Activated naive CD8-positive, alpha-beta T cell treated with anti-CD3 and anti-CD28 coated beads, Interleukin-2, amount 50 U/mL, for 24 hours (primary cell): ENCODE measurements at places on chromosomes 2 and 18.

DNA sequence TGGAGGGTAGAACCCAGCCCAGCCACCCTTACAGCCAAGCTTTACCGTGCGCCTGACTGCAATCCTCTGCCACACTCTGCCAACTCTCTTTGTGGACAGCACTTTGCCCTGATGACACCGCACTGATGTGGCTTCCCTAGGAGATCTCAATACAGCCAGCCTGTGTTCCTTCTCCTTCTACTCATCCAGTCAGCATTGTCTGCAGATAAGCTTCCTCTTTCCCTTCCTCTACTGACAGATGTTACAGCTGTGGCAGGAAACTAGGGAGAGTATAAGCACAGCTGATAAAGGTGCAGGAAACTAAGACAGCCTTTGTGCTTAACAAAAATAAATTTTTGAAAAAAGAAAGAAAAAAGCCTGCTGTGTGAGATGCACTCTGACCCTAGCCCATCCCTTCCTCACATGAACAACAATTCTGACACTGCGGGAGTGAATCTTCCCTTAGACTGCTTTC, 25.0 kb downstream of the CEP68 start:
- no peak for DNase-seq

DNA sequence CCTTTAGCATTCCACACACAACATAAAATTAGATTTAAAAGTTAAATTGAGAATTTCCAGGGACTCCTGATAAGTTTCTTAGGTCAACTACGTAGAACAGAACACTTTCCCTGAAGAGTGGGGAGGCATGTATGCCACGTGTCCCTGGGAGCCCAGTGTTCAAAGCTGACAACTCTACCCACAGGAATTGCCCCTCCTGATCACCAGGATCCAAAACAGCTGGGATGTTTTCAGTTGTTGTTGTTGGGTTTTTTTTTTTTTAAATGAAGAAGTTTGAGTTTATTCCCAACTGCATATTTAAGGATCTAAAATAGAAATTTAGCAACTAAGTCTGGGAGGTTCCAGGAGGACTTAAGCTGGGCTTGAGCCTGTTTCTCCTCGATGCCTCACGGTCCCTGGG, 100.5 kb downstream of the TPGS2 start:
- DNase-seq = no peak

DNA sequence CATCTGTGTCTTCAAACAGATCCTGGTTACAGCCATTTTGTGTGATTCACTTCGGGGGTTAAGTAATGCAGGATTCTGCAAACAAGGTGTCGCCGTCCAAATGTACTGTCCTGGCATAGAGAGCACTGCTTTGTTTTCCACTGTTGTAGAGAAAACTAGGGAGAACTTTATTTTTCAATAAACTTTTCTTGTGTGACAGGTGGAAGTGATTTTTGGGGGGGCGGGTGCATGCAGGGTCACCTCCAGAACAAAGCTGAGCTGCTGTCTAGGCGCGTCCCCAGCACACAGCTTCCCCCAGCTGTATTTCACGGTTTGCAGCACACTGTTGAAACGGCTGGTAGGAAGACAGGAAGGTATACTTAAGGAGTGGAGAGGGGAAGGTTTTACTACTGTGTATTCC, 200.6 kb downstream of the MGAT5 start:
- DNase-seq = no peak

- no peak for DNase-seq
Observed at GRCh38 chr2:42693013-42693615, 70.8 kb downstream of the OXER1 start.

DNA sequence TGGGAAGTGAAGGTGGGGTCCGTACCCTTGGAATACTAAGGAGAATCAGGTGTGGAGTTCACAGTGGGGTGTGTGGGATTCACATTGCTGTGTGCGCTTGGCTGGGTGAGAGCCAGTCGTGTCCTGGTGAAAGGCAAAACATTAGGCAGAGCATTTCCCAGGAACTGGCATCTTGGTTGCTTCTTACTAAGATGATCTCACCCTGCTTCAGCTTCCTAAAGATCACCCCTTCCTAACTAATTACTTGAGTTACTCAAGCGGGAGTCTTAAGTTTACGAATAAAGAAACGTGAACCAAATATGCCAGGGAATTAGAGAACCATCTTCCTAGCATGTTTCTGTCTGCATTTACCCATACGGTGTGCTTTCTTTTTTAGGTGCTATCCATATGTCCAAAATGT, 122.9 kb downstream of the NCK2 start:
- no peak for DNase-seq

- no peak for DNase-seq
Observed at GRCh38 chr2:43405829-43406228, 179.4 kb upstream of the ZFP36L2 start.

DNA sequence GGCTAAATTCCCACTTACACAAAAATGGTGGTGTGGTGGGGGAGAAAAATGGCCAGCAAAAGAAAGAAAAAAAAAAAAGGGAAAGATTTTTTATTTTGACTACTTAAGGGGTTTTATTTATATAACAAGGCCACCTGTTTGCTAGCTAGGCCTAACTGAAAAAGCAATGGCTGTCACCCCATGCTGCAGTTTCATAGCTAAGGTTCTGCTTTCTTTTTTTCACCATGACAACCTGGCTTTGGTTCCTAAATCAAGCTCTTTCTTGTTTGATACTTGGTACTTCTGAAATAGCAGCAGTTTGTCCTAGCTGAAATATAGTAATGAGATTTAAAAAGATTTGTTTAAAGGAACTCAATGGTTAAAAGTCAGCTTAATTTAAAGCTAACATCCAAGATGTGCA, 433.2 kb upstream of the MEX3C start:
- no peak for DNase-seq

- no peak for DNase-seq
Observed at GRCh38 chr2:199322151-199322550, 135.6 kb downstream of the SATB2 start.

DNA sequence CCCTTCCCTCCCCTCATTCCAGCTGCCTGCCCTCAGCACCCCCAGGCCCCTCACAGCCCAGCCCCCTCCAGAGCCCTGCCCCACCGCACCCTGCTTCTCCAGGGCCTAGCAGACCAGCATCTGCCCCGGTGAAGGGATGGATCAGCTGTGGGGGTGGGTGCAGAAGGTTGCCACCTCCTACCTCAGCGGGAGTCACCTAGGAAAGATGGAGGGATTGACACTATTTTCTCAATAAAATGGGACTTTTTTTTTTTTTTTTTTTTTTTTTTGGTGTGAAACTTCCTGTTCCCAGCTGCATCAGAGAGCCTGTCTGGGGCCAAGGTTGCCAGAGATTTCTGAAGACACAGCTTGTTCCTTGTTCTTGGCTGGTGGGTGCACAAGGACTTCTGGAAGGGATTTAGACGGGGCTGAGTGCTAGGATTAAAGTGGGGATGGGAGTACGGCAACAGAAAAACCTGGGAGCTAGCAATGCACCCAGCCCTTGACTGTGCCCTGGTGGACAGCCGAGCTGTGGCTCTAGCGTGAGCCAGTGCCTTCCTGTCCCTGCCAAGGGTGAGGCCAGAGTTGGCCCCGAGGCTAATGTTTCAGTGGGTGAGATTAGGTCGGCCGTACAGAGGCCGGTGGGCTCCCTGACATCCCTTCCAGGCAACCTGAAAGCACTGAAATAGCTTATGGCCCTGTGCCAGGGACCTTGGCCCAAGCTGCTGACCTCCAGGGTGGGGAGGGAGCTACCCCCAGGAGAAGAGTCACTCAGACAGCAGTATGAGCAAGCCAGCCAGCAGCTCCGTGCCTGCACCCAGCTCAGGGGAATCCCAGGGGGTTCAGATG, 4.6 kb downstream of the B3GNT7 start:
- no peak for DNase-seq

DNA sequence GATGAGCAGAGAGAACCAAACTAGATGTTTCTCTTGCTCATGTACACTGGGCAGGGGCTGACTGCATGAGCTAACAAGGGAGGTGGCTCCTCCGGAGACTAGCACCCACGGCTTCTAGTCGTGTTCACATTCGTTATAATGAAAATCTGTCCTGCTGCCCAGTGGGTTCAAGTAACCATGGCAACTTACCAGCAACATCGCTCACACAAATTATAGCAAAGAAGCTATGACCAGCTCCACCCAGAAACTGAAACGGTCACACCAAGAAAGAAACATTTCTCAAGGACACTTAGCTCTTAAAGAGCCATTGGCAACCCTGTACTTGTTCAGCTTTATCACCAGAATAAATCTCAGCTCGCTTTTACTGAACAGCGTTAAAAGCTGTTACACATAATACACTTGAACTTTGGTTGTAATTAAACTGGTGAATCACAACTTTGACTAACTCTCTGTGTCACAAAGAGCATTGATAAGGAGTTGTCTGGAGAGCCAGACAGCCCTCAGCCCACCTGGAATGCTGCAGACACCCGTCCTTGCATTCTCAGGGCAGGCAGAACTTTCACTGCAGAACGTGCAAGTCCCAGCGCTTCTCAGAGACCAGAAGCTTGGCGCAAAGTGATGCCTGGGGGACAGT, 141.2 kb downstream of the PID1 start:
- no peak for DNase-seq

- no peak for DNase-seq
Observed at GRCh38 chr18:3819961-3820360, 370.0 kb downstream of the TGIF1 start.

DNA sequence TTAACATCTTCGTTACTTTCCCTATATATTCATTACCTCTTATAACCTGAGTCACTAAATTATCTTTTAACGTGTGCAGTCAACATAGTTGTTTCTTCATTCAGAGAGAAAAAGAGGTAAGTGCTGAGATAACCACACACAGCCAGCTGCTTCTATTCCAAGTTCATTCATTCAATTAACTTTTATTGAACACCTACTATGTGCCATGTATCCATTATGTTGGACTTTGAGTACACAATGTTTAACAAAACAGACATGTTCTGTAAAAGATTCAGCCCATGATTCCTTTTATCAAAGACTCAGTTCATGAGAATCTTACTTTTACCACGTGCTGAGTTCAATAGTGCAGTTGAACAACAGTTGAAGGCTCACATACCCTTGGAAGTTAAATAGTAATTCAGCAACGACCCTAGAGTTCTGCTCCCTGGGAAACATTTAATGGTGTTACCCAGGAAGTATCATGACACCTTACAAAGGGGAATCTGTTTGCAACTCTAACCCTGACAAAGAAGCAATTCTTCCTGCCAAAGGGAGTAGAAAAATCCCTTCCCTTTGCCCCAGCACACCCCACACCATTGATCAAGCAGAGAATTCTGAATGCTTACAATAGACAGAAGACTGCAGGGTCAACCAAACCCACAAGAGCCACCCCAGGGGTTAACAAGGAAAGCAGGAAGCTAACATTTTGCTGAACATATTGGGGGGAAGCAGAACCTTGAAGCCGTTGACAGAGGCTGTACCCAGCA, 595.8 kb downstream of the STK39 start:
- DNase-seq = no peak

DNA sequence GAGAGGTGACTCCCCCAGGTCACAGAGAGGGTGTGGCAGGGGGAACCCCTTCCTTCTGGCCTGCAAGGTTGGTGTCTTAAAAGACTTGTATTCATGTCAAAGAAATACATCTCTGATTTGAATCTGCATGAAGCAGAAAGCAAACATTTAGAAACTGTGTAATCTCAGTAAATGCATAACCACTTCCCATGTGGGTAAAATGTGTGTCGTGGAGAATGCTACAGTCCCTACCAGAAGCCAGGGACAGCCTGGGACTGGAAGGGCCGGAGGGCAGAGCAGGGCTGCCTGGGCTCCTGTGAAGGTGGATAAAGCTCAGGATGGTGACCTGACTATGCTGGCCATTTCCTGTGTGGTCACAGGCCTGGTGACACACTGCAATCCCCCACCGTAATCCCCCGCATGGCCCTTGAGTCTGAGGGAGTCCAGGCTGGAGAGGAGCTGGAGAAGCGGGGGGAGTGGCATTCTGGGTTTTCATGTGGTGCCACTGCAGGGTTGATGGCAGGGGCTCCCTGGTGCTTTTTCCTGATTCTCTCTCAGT, 102.2 kb downstream of the LRRC30 start:
- no peak for DNase-seq
